ENCODE measurements at places on chromosomes 3 and 15.

- ATAC-seq = no peak
Observed at GRCh38 chr3:24302396-24302795, 192.3 kb downstream of the THRB start.

DNA sequence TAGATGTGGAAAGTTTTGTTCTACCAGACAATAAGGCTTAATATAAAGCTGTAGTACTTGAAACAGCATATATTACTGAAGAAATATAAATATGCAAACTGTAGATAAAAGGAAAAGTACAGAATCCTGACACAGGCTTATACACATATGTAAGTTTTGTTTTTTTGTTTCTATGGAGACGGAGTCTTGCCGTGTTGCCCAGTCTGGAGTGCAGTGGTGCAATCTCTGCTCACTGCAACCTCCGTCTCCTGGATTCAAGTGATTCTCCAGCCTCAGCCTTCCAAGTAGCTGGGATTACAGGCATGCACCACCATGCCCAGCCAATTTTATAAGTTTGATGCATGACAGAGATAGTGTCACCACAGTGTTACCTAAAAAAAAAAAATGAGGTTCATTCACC lies 29.1 kb upstream of the ZNF445 start:
- ATAC-seq = no peak

DNA sequence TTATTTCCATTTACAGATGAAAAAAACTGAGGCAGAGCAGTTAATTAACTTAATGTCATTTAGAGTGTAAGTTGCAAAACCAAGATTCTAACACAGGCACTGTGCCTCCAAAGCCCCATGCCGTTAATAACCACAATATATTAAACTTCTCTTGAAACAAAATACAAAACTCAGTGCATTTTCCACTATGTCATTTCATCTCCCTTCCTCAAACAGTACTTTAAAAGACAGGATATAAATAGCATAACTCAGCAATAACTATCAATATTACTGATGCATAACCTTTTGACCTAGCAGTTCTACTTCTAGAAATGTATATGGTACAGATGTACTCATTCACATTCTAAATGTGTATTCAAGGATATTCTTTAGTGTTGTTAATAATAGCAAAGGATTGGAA lies 5.1 kb upstream of the TASOR start:
- no peak for ATAC-seq

DNA sequence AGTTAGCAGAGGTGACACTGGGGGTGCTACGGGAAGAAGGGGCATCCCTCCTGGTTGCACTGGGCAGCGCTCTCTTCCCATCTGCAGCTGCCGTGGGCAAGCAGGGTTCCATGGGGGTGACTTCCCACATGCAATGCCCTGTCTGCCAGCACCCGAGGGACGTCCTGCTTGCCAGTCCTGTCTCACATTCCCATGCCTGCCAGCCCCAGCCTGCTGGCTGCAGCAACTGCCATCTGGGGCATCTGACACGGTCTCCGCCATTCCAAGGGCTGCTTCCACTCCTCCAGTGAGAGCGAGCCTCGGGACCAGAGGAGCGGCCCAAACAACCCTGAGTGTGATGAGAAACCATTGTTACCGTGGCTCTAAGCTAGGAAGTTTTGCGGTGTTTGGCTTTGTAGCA lies 45.4 kb upstream of the RPL32 start:
- ATAC-seq = no peak

DNA sequence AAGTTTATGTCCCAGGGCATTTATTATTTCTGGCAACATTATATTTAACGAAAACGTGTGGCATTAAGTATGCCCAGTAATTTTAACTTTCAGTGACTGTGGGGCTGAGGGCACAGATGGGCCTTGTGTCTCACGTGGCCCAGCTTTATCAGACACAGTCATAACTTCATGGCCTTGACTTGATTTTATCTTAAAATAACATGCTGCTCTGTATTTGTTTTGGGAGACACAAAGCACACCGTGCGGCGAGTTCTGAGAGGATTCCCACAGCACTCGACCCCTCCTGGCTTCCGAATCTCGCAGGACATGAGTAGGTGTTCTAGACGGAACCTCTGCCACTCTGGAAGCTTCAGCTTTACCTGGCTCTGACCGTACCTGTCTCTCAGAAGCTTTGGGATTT lies 180.8 kb downstream of the ADAMTS17 start:
- no peak for ATAC-seq

- ATAC-seq = no peak
Observed at GRCh38 chr3:188361888-188362287, 207.9 kb downstream of the LPP start.

DNA sequence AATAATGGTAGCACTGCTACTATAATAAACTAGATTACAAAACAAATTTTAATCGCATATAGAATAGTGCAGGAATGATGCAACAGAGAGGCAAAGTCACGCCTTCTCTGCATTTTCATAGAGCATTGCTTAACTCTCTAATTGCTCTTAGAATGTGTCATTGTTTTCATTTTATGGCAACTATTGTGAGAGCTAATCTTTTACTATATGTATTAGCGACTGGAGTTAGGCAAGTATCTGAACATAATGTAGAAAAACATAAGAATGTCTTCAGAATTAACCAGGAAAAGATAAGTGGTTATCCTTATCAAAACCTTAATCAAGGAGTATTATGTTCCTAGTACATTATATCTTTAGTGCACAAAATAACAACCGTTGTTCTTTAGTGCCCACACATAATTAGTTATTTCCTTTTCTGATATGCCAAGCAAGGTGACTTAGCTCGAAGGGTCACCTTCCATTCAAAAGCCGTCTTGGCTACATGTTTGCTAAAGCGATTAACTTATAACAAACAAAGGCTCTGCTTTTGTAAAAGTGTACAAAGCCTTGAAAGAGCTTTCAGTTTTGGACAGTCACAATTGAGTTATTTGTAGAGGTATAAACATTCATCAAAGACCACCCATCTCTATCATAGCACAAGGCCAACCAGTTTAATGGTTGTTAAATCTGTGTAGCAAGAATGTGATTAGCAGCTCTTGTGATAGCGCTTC lies 1328.9 kb downstream of the ROBO2 start:
- no peak for ATAC-seq

DNA sequence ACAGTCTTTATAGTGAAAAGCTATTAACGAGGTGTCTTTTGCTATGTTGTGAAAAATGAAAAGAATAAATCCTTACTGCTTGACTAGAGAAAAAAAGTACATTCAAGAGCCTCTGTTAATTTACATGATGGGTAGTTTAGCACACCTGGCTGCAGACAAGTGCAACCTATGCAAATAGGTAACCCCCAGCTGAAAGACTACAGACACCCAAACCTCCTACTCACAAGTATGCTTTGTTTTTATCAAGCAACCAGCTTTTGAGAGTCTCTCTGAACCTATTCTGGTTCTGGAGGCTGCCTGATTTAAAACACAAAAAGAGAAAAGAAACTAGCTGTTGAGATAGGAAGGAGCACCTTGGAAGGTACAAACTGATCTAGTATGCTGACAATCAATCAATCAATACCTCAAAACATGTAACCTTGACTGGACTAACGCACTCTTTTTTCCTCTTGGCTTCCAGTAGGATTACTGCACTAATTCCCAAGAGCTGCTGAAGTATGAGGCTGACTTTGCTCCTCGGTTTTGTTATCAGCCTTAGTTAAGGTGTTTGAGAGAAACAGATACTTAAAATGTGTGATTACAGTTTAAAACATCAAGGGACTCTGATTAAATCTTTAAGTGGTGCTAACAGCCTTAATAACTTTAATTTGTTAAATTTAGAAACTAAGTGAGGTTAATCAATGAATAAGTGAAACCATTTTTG lies 63.6 kb downstream of the OSBPL10 start:
- ATAC-seq = no peak

- ATAC-seq = no peak
Observed at GRCh38 chr3:188421151-188421821, 267.3 kb downstream of the LPP start.

- ATAC-seq = no peak
Observed at GRCh38 chr3:47117807-47118364, 46.0 kb downstream of the SETD2 start.

DNA sequence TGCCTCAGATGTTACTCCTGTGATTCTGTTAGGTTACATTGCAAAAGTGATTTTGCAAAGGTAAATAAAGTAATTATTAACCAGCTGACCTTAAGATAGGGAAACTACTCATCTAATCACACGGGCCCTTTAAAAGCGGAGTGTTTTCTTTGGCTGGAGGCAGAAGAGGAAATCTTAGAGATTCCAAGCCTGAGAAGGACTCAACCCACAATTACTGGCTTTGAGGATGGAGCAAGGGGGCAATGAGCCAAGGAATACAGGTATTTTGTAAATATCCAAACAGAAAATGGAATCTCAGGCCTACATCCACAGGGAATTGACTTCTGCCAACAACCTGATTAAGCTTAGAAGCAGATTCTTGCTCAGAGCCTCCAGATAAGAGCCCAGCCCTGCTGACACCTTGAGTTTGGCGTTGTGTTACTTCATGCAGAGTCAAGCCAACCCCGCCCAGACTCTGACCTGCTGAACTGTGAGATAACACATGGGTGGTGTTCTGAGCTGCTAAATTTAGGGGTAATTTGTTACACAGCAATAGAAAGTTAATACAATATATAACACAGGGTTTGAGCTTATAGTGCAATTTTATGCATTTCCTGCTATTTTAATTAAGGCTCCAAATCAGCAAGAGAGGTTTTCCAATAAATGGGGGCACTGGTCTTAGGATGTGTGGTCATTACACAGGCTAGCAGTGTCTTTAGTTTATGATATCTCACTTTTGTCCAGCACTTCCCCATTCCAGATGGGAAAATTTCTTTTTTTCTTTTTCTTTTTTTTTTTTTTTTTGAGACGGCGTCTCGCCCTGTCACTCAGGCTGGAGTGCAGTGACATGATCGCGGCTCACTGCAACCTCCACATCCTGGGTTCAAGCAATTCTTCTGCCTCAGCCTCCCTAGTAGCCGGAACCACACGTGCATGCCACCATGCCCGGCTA lies 19.5 kb downstream of the NFKBIZ start:
- peak; percentile 54 for ATAC-seq

DNA sequence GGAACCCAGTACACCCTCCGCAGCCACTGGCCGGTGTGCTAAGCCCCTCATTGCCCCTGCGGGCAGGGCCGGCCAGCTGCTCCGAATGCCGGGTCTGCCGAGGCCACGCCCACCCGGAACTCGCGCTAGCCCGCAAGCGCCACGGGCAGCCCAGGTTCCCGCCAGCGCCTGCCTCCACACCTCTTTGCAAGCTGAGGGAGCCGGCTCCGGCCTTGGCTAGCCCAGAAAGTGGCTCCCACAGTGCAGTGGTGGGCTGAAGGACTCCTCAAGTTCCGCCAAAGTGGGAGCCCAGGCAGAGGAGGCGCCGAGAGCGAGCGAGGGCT lies 81.4 kb upstream of the BCHE start:
- no peak for ATAC-seq

GRCh38 chr15:90681056-90681455 lies 36.1 kb upstream of the BLM start:
- no peak for ATAC-seq

GRCh38 chr3:179482857-179483256 lies 31.6 kb upstream of the GNB4 start:
- ATAC-seq = no peak

DNA sequence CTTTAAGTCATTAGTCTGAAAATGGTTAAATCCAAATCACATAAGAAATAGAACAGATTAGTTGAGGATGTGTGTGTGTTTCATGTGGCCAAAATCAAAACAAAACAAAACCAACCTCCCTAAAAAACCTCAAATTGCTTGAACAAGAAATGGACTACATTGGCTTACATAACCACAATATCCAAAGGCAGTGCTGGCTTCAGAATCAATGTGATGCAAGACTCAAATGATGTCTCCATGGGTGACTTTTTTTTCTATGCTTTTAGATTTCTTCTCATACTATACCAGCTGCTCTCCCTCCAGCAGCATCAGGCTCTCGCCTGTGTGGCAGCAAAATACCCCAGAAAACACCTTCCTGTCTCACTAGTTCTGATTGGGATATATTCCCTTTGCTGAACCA lies 36.0 kb upstream of the CMTM8 start:
- ATAC-seq = no peak

DNA sequence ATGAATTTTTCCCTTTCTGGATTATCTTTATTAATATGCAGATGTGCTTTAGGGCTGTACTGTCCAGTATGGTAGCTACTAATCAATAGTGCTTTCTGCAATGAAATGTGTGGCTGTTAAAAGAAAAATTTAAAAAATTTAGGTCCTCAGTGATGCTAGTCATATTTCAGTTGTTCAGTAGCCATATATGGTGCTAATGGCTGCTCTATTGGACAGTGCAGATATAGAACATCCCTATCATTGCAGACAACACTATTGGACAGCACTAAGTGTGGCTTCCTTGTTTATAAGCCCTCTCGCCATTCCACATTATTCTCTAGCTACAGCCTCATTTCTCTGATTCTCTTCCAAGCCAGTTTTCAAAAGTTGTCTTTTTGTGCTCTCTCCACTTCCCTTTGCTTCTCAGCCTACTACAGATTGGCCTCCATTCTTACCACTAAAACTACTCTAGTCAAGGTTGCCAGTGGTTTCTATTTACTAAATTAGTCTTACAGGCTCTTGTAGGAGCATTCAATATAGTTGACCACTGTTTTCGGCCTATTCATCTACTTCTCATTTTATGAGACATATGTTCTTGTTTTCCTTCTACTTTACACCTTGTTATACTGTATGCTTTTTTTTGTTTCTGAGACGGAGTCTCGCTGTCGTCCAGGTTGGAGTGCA lies 9.5 kb downstream of the MAPK6 start:
- ATAC-seq = no peak

GRCh38 chr3:106129939-106130338 lies 261.1 kb upstream of the CBLB start:
- no peak for ATAC-seq

GRCh38 chr15:59453474-59454215 lies 15.7 kb downstream of the FAM81A start:
- ATAC-seq = no peak

DNA sequence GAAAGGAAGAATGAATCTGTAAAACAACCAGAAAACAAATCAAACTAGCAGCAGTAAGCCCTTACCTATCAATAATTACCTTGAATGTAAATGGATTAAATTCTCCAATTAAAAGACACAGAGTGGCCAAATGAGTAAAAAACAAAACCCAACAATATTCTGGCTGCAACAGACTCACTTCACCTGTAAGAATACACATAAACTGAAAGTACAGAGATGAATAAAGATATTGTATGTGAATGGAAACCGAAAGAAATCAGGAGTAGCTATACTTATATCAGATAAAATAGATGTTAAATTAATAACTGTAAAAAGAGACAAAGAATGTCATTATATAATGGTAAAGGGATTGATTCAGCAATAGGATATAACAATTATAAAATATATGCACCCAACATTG lies 514.5 kb upstream of the DPPA4 start:
- ATAC-seq = no peak

- ATAC-seq = no peak
Observed at GRCh38 chr3:23046536-23046935, 156.6 kb upstream of the UBE2E2 start.

DNA sequence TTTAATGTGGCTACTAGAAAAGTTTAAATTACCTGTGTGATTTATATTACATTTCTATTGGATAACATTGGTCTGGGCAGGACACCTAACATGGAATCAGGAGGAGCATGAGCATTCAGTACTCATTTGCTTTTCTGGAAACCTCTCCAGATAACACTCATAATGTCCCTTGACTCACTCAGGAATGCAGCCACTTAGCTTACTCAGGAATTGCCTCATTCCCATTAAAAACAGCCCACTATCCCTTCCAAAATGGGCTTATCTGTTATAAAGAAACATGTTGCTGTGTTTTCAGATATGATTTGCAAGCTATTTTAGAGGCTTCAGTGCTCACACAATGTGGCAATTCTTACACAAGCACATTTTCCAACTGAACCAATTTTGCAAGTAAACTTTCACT lies 17.1 kb downstream of the GBE1 start:
- peak; percentile 86 for ATAC-seq

GRCh38 chr15:47778263-47778770 lies 61.0 kb downstream of the SEMA6D start:
- ATAC-seq = no peak
